Mucosa of gallbladder (tissue), 1 donor: ENCODE measurements at places on chromosomes 7 and 10. TPM values are rescaled to one million over a fixed set of nuclear protein-coding genes. Genes with fewer than 3 reads are reported as not detected.

The IKZF1 gene
- 17.4 TPM for total RNA-seq

DNA sequence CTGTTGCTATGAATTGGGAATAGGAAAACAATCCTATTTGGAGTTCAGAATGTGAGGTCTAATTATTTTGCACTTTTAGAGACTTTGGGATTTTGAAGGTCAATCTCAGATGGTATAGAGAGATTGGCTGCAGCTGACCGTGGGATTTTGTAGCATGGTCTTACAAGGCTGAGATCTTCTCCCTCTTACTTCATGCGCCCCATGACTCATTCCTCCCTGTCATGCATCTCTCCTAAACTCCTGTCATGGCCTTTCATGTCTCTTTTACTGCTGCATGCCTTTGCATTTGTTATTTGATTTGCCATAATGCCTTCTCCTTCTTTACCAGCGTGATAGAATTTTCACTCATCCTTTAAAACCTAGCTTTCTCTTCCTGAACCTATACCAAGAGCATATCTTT lies 133.1 kb downstream of the BBS9 start:
- no peak for DNase-seq

DNA sequence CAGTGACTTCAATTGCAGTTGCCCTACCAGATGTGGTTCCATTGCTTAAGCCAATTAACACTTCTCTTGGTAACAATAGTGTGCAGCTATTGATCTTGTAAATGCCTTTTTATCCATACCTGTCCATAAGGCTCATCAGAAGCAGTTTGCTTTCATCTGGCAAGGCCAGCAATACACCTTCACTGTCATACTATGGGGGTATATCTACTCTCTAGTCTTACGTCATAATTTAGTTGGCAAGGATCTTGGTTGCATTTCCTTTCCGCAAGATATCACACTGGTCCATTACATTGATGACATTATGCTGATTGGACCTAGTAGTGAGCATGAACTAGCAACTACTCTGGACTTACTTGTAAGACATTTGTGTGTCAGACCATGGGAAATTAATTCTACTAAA lies 17.7 kb upstream of the ZNF365 start:
- DNase-seq: no peak

DNA sequence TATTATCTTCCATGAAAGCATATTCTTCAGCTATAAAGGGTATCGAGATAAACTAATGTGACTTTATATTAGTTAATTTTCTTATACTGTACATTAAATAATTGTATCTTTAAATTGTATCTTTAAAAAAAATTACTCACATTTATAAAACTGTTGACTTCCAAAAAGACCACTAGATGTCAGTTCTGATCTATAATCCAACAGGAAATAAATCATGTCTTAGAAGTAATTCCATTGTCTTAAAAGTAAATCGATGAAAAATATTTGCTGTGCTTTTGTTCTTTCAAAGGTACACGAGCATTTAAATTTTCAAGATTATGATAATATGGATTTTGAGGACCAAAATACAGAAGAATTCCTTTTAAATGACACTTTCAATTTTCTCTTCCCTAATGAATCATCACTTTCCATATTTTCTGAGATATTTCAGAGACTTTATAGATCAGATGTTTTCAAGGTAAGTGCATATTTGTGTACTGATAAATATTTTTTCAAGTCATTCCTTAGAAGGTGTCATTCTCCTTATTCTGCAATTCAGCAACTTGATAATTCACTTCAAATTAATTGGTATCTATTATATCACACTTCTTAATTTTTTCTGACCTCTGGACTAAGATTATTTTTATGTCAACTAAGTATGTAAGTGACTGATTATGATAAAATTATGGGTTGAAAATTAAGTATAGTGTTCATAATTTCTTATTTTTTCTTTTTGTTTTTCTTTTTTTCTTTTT lies 138.5 kb downstream of the CPED1 start:
- no peak for DNase-seq

The ICA1 gene
- 26.4 TPM for total RNA-seq

The COL28A1 gene
- total RNA-seq: 5.1 TPM

- no peak for DNase-seq
Observed at GRCh38 chr7:107909445-107909844, 18.5 kb downstream of the DLD start.

The ZNF365 gene
- total RNA-seq: 0.40 TPM
